Posterior vena cava (tissue), 2 donors: ENCODE measurements at places on chromosomes 2 and 18. TPM values are rescaled to one million over a fixed set of nuclear protein-coding genes. Genes with fewer than 3 reads are reported as not detected.

Gene PAX8
- total RNA-seq = 3.6 TPM

Gene DTNA
- 115 TPM for total RNA-seq

Gene KIF5C
- total RNA-seq = 1.3 TPM

Gene SDC1
- 1.2 TPM for total RNA-seq

Gene DSG1
- not detected for total RNA-seq

Gene IL36B
- total RNA-seq = not detected

Gene MAP2
- total RNA-seq = 24.7 TPM

Gene LIPG
- total RNA-seq = 1.2 TPM

Gene REG3G
- 0.52 TPM for total RNA-seq

Gene LRRC30
- not detected for total RNA-seq

Gene UGT1A8
- total RNA-seq = not detected

Gene ALPI
- total RNA-seq = not detected

Gene EPHA4
- total RNA-seq = 39.2 TPM

Gene STAT4
- total RNA-seq = 2.2 TPM

Gene MDH1B
- 0.57 TPM for total RNA-seq

Gene ARHGAP25
- 10.7 TPM for total RNA-seq
